Fibroblast of the conjunctiva (primary cell): ENCODE measurements at places on chromosomes 6 and 20.

GRCh38 chr6:35190306-35190705 lies 23.4 kb upstream of the SCUBE3 start:
- DNase-seq = no peak

DNA sequence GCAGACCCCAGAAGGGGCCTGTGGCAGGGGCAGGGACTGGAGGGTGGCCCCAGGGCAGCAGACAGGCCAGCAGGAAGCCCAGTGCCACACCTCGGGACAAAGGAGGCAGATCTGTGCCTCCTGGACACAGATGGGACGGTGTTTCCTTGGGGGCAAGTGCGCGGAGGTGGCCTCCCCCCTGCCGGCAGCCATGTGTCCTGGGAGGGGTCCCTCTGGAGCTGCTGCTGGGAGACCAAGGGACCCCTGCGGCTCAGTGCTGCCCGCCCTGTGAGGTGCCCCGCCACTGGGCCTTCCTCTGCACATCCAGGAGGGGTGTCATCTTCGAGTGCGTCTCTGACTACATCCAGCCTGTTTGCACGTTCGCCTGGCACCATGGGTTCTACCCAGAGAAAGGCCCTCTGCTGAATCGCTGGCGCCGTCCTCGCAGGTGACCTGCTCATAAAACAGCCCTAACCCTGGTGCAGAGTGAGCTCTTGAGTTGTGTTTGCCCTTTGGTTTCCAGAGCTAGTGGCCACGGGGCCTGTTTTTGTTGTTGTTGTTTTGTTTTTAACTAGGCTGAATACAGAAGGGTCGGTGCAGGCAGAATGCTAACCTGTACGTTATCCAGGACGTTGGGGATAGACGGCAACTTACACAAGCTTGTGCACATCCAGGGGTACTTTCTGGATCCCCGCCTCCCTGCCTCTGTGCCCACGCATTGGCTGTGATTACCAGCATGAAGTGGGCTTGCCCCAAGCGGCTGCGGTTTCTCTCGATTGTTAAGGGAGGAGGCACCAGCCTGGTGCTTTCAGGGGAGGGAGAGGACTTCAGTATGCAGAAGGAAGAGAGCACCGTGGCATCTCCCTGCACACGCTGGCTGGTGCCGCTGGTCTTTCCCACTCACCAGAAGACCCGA lies 1.3 kb upstream of the KCNQ2 start:
- no peak for DNase-seq

GRCh38 chr6:14288910-14289309 lies 171.3 kb downstream of the CD83 start:
- DNase-seq = no peak

GRCh38 chr20:38890497-38890818 lies 35.8 kb upstream of the FAM83D start:
- no peak for DNase-seq

DNA sequence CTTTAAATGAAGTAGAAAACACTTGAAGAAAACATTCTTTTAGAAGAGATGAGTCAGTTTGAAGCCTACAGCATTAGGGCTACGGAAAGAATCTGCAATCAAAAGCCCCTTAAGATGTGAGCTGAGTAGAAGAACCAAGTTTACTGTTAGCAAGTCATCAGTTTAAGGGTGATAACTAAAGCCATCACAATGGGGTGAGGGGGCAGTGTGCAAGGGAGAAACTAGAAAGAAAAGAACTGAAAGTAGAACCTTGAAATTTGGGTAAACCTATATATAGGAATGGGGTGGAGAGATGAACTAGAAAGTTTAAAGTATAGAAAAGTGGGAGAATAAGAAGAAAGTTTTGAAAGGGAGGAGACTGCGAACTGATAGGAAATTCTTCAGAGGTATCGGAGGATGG lies 212.9 kb downstream of the COL19A1 start:
- no peak for DNase-seq

- no peak for DNase-seq
Observed at GRCh38 chr6:36444470-36444869, 1.7 kb downstream of the KCTD20 start.

DNA sequence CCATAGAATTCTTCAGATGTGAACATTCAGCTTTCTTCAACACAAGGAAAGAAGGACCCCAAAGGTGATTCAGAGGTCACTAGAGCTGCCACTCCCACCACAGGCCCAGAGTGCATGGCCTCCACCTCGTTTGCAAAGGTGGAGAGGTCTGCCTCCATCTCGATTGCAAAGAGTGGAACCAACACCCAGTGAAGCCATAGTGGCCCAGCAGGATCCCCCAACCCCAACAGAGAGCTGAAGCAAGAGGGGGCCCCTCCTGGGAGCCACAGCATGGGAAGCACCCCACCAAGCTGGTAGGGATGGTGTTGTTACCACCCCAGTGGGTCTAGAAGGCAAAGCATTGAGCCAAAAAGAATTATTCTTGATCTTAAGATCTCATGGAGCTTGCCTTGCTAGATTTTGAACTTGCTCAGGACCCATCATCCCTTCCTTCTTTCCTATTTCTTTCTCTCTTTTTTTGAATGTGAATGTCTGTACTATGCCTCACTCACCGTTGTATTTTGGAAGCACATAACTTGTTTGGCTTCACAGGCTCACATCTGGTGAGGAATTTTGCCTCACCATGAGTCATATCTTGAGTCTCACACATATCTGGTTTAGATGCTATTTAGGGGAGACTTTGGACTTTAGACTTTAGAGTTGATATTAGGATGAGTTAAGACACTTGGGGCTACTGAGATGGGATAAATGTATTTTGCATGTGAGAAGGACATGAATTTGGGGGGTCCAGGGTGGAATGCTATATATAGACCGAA lies 119.2 kb downstream of the ANKRD60 start:
- DNase-seq = no peak

- peak; percentile 1 for DNase-seq
Observed at GRCh38 chr6:124294574-124295200, 491.0 kb downstream of the NKAIN2 start.

DNA sequence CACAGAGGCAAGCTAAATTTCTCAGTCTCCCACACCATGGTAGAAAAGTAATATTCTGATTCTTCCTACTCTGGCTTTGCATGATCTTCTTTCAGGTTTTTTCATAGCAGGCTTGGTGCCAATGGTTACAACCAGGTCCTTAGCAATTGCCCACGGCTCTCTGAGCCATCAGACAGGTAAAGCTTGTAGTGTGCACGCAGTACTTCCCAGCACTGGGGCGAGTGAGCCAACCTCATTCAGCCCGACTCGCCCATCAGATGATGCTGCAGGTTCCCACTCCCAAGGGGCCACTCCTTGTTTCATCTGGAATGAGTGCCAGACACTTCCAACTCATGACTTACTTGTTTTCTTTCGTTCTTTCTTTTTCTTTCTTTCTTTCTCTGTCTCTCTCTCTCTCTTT lies 78.3 kb downstream of the PERP start:
- no peak for DNase-seq

DNA sequence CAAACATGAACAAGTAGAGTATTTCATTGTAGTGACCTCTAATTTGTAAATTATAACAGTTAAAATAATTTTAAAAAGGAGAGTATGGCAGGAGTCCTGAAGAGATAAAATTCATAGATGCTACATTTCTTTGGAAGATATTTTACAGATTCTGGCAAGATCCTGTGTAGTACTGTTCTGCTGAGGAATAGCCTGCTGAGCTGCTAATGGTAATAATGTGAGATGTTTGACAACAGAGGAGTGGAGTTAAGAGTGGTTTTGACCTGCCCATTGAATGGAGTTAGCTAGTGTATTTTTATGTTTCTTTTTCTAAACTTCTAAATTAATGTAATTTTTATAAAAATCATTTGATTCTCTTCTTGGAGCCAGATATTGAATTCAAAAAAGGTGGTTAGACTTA lies 11.8 kb downstream of the CLVS2 start:
- DNase-seq = no peak

GRCh38 chr6:139303185-139303584 lies 11.4 kb upstream of the TXLNB start:
- DNase-seq = no peak

DNA sequence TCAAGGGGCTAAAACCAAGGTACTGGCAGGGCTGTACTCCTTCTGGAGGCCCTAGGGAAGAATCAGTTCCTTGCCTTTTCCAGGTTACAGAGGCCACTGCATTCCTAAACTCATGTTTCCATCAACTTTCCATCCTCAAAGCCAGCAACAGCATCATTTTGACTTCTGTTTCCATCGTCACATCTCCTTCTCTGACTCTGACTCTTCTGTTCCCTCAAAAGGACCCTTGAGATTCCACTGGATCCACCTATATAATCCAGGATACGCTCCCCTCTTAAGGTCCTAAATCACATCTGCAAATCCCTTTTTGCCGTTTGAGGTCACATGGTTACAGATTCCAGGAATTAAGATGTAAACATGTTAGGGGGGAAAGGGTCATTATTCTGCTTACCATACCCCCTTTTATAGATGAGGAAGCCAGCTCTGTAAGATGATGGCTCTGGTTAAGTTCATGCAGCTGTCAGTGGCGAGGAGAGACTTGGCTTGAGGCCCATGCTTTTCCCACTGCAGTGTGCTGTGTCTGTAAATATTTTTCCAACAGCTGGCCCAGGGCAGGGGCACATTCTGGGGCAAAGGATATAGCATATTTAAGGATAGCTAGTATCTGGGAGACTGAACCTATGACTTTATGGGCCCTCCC lies 114.6 kb downstream of the TNFRSF21 start:
- DNase-seq = peak; percentile 24

- no peak for DNase-seq
Observed at GRCh38 chr6:138454981-138455706, 44.1 kb downstream of the NHSL1 start.

DNA sequence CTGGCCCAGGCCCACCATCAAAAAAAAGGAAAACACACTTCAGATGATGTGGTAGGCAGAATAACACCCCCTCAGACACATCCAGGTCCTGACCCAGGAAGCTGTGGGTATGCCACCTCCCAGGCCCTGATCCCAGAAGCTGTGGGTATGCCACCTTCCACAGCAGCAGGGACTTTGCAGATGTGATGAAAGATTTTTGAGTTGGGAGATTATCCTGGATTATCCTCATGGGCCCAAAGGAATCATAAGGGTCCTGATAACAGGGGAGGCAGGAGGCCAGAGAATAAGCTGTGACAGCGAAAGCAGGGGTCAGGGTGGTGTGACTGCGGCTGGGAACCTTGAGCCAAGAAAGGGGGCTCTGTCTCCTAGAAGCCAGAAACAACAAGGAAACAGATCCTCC lies 55.0 kb downstream of the BMP7 start:
- no peak for DNase-seq

DNA sequence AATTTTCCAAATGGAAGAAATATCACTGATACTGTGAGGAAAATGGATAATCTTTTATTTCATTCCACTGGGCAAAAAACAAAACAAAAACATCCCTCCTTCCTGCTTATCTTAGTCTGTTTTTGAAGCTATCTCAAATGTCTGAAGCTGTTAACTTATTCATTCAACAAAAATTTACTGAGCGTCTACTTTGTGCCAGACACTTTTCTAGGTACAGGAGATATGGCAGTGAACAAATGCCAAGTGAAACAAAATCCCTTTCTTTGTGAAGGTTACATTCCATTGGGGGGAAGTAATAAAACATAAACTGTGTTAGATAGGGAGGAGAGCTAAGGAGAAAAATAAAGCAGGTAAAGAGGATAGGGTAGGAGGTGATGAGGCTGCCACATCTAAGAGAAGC lies 47.5 kb downstream of the TNFRSF21 start:
- DNase-seq = no peak
